ENCODE measurements at places on chromosomes 12 and 14. TPM values are rescaled to one million over a fixed set of nuclear protein-coding genes. Genes with fewer than 3 reads are reported as not detected.
A peak's percentile ranks its signal among the peaks of the same experiment; 100 is the strongest.

GRCh38 chr12:3216726-3217682 is 139.8 kb downstream of the TSPAN9 start:
- peak; percentile 70 for DNase-seq

DNA sequence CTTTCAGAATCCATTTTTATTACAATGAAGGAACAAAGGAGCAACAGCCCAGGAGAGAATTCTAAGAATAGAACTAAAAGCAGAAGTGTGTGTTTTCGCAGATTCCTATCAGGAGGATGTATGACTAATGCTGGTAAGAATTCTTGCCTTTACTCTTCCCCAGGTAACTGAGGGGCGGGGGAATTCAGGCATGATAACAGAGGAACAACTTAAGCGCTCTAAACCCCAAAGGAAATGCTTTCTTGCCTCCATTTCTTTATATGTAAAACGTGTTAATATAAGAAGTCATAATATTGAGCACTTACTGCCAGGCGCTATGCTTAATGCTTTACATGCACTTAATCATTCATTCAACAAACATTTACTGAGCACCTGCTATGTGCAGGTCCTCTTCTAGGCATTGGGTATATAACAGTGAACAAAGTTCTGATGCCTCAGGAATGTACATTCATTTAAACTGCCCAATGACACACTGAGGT is 4.5 kb downstream of the HCAR1 start:
- no peak for DNase-seq

DNA sequence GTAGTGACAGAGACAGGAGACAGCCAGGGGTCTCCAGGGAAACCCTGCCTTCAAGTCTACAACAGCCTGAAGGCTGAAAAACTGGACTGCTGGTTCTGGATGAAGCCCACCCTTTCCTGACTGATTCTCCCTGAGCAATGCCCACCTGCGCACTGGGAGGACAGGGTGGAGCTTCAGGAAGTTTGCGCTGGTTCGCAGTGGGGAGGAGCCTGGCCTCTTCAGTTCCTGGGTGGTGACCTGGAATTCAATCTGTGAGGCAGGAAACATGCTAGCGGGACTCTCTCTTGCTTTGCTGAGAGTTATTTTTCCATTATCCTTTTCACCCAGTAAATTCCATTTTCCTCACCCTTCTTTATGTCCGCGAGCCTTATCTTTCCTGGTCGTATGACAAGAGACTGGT is 600.8 kb downstream of the TRHDE start:
- DNase-seq: no peak

Gene HECTD1
- total RNA-seq: 148 TPM

Gene BEGAIN
- 0.09 TPM for total RNA-seq

DNA sequence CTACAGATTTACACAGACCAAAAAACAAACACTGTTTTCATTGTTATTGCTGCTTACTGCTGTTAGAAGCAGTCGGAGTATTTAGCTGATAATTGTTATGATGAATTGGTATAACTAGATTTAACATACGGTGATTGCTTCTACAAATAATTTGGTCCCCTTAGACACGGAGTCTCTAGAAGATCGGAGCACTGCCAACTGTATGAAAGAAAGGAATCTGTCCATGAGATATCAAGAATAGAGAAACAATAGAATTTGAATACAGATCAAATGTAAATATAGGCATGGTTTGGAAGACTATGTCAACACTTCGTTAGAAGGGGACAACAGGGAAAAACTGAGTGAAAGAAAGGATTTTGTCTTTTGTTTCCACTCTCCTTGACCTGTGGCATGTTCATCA is 110.9 kb downstream of the PPP2R5E start:
- no peak for DNase-seq

Gene SPX
- total RNA-seq: not detected

GRCh38 chr14:96240641-96241040 is 15.4 kb upstream of the BDKRB1 start:
- no peak for DNase-seq

Gene SIX6
- total RNA-seq: not detected

- DNase-seq: no peak
These were observed 112.9 kb downstream of the TSPAN9 start for GRCh38 chr12:3190101-3190500.

DNA sequence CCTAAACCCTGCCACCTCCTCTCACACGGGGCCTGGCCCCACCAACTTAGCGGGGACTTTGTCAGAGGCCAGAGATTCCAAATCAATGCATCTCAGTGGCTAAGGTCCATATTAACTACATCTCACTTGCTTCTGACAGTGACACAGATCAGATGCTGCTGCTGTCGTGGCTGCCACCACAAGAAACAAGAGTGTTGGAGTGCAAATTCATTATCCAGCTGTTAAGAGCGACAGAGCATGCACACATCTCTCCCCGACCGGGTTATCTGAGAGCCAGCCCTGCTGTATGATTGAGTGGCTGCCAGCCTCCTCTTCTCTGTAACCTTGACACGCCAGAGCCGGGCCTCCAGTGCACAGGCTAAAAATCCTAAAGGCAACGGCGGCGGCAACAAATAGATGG is 40.2 kb downstream of the SPRING1 start:
- no peak for DNase-seq

DNA sequence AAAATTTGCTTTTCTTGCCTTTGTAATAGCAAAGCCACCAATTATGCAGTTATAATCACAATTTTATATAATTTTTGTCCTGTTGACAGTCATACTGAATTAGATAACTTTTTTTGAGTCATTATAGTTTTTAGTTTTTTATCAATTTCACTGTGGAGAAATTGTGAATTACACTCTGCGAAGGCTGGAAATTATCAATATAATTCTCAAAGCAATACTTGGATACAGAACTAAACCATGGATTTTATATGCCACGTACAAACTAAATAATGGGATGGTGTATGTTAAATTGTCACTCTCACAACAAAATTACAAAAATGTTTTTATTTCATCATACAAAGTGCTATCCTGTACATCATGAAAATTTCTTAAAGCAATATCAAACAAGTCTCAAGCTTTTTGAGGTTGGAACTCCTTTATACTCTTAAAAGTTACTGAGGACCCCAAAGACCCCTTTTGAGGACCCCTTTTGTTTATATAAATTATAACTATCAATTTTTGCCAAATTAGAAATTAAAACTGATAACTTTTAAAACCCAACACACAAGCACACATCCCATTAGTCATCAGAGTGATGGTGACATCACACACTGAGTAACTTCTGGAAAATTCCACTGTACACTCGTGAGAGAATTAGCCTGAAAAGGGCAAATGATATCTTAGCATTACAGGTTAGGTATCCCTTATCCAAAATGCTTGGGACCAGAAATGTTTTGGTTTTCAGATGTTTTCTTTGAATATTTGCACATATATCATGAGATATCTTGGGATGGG is 19.8 kb upstream of the AQP2 start:
- DNase-seq: peak; percentile 54

DNA sequence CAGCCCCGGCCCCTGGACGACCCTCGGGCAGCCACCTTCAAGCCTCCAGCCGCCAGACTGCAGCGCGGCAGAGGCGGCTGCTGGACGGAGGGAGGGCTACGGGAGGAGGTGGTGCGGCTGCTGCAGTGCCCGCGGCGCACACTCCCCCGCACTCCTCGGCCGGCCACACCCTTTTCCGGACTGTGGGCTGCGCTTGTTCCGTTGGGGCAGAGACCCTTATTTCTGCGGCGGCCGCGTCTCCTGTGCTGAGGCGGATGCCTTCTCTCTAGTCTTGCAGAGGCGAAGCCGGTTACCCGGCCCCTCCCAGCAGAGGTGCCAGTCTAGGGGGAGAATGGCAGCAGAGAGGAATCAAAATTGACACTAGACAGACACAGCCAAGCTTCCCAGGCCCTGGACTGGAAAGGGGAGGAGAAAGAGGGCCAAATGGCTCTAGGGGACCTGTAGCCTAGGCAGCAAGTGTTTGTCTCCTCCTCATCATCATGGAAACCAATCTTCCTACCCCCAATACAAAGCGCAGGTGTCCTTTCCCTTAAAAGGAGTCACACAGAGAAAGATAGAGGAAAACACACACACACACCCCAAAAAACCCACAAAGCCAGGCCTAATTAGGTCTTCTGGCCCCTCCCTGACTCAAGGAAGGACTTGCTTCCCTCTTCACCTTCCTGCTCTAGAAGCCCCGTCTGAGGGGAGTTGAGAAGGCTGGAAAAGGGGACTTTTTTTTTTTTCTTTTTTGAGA is 1.3 kb downstream of the ESYT1 start:
- no peak for DNase-seq
